C1 segment of cervical spinal cord (tissue), 14 donors: ENCODE measurements at places on chromosomes 7 and 10.

- DNase-seq = no peak
Observed at GRCh38 chr10:89156161-89156835, 50.8 kb downstream of the CH25H start.

DNA sequence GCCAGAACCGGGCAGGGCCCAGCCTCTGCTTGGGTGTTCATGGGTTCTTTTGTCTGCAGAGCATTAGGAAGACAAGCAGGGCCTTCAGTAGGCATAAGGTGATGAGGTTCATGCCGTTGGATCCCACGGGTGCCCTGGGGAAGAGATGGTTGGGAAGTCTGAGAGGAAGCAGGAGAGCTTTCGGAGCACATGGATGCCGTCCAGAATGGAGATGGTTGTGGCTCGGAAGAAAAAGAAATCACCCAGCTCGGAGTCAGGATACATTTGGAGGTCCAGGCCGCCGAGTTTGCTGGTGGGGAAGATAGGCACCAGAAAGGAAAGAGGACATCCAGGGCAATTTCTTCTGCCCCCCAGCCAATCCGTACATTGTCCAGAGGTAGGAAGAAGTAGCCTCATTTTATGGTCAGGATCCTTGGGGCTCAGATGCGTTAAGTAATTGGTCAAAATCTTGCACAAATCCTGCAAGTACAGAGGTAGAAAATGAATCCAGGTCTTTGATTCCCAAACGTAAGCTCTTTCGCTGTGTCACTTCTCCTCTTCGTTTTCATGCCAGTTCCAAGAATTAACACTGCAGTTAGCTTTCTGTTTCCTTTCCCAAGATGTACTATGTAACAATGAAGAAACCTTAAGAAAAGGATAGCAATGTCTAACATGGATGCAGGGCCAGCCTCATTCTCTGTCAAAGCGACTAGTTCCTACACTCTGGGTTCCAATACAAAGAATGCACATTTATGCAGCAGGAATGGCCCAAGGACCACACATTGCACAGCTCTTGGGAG lies 147.8 kb upstream of the KLF6 start:
- DNase-seq = no peak

DNA sequence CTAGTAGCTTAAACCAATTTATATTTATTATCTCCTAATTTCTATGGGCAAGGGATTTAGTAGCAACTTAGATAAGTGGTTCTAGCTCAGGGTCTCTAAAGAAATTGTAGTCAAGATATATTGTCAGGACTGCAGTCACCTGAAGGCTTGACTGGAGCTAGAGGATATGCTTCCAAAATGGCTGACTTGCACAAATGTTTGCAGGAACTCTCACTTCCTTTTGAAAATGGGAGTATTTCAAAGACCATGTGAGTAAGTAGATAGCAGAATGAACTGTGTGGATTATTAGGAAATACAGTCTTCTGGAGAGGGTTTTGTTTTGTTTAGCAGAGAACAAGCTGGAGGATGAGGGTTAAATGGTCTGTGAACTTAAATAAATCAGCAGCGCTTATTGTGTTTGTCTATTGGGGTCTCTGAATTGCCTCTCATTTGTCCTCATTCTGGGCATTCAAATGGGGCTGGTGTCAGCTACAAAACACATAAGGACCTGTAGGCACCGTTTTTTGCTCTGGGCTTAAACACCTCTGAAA lies 524.6 kb downstream of the LRMDA start:
- no peak for DNase-seq

GRCh38 chr7:28510026-28510369 lies 97.7 kb downstream of the CREB5 start:
- DNase-seq = no peak

DNA sequence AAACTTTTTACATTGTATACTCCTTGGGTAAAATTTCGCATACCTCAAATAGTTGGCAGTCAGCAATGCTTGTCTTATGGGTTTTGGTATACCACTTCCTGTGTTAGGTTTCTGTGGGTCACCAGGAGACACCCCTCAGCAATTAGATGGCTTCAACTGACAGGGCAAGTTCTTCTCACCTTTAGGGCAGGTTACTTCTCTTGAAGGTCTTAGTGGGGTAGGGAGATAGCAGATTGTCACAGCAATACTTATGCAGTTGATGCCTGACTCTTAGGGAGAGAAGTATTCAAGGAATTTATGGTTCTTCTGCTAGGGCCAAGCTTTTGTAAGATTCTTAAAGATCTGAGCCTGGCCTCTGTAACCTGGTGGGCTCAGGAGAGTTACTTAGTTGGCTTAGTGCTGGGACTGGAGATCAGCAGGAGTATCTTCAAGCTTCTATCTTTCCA lies 42.9 kb downstream of the MKLN1 start:
- no peak for DNase-seq

GRCh38 chr7:89607792-89608191 lies 546.5 kb upstream of the STEAP1 start:
- DNase-seq = no peak

DNA sequence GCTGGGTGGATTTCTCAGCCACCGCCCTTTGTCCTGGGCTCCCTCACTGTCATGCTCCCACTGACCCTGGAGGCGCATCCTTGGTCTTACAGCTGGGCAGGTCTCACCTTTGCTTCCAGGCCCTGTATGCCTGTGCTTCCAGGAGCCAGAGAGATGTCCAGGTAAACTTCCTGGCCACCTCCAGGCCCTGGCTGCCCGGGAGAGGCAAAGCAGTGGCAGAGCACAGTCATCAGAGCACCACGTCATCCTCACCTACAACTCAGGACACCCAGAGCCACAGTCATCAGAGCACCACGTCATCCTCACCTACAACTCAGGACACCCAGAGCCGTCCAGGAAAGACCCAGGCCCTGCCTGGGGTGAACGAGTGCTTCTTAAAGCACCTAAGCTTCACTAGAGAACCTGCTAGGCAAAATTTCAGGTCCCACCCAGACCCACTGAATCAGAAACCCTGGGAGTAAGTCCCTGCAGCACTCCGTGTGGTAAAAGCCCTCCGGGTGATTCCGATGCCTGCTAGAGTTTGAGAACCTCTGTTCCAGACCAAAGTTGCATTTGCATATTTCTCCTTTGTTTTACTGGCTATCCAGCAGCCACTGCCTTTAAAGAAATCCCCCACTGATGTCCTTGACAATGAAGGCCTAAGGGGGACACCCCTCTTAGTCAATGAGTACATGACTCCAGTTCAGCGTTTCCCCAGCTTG lies 62.3 kb downstream of the DLG5 start:
- no peak for DNase-seq

- DNase-seq = no peak
Observed at GRCh38 chr7:65317372-65317771, 56.3 kb upstream of the ZNF92 start.

GRCh38 chr7:131616487-131617200 lies 60.2 kb upstream of the PODXL start:
- DNase-seq = no peak

GRCh38 chr10:47261121-47261520 lies 38.9 kb upstream of the GDF10 start:
- DNase-seq = no peak
